Activated CD4-positive, alpha-beta T cell treated with anti-CD3 and anti-CD28 coated beads, Interleukin-2, amount 10 ng/mL, durations not matched to agents 7 days and 5 days (primary cell): ENCODE measurements at places on chromosomes 3 and 15. TPM values are rescaled to one million over a fixed set of nuclear protein-coding genes. Genes with fewer than 3 reads are reported as not detected.

Gene CSK
- total RNA-seq, result 315 TPM

Gene FSIP1
- 0.48 TPM for total RNA-seq

Gene FMN1
- 0.04 TPM for total RNA-seq

Gene SLC9C1
- total RNA-seq, result not detected

Gene PROK2
- 0.98 TPM for total RNA-seq

- peaks cover 19% of the 10 kb centered on the region for H3K27me3 ChIP-seq
- H3K36me3 ChIP-seq, result no peaks in the 10 kb centered on the region
- DNase-seq, result no peak
- H3K27ac ChIP-seq, result no peak overlapping the region
- no peaks in the 10 kb centered on the region for H3K4me1 ChIP-seq
Measured at GRCh38 chr3:149628957-149629670, 28.7 kb downstream of the WWTR1 start.

DNA sequence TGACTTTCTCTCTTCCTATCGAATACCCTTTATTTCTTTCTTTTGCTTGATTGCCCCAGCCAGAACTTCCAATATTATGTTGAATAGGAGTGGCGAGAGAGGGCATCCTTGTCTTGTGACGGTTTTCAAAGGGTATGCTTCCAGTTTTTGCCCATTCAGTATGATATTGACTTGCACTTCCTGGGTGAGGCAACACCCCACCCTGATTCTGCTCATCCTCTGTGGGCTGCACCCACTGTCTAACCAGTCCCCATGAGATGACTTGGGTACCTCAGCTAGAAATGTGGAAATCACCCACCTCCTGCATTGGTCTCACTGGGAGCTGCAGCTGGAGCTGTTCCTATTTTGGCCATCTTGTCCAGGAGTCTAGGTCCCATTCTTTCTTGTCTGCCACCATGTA, 44.8 kb upstream of the KCNH8 start:
- no peaks in the 10 kb centered on the region for H3K27me3 ChIP-seq
- H3K4me3 ChIP-seq, result peak overlapping the region; percentile 69
- no peak for DNase-seq
- no peaks in the 10 kb centered on the region for H3K36me3 ChIP-seq
- H3K4me1 ChIP-seq, result peaks cover 1% of the 10 kb centered on the region

DNA sequence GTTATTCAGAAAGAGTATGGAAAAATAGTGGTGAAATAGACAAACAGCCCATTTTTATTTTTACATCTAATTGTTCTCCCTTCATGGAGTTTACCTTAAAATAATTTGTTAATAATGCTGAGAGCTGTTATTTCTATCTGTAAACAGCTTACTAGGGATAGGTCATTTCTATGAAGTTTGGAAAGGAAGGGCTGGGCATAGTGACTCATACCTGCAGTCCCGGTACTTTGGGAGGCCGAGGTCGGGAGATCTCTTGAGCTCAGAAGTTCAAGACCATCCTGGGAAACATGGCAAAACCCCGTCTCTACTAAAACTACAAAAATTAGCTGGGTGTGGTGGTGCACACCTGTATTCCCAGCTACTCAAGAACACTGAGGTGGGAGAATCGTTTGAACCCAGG, 624.3 kb upstream of the LMCD1 start:
- no peak for DNase-seq
- peak overlapping the region; percentile 95 for H3K27ac ChIP-seq
- H3K4me1 ChIP-seq, result peaks cover 61% of the 10 kb centered on the region
- H3K4me3 ChIP-seq, result peak overlapping the region; percentile 55

DNA sequence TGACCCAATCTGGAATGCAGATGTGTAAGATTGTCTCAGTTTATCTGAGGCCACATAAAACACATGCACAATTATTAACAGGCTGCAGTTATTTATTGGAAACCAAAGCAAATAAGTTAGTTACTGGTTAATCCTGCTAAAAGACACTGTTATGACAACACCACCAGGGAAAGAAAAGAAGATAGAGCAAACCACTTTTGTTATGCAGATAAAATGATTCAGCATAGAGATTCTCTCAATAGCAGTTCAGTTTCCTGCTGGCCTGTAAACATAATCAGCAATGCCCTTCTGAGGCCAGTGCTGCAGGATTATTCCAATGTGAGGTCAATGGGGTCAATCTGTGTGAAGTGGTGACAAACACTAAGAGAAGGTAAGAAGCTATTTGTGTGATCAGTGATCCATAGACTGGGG, 244.4 kb downstream of the ZBTB20 start:
- no peaks in the 10 kb centered on the region for H3K36me3 ChIP-seq
- H3K4me1 ChIP-seq, result peaks cover 3% of the 10 kb centered on the region
- H3K27me3 ChIP-seq, result no peaks in the 10 kb centered on the region
- no peak overlapping the region for H3K4me3 ChIP-seq
- H3K27ac ChIP-seq, result no peak overlapping the region
- no peak for DNase-seq

GRCh38 chr15:93929375-93930094, 301.8 kb upstream of the MCTP2 start:
- peaks cover 13% of the 10 kb centered on the region for H3K4me1 ChIP-seq
- H3K27me3 ChIP-seq, result peaks cover 14% of the 10 kb centered on the region
- DNase-seq, result no peak
- H3K27ac ChIP-seq, result no peak overlapping the region
- no peaks in the 10 kb centered on the region for H3K36me3 ChIP-seq

- no peak overlapping the region for H3K4me3 ChIP-seq
- H3K27ac ChIP-seq, result no peak overlapping the region
- H3K4me1 ChIP-seq, result peaks cover 7% of the 10 kb centered on the region
Measured at GRCh38 chr3:15756505-15756904, 41.3 kb downstream of the ANKRD28 start.

DNA sequence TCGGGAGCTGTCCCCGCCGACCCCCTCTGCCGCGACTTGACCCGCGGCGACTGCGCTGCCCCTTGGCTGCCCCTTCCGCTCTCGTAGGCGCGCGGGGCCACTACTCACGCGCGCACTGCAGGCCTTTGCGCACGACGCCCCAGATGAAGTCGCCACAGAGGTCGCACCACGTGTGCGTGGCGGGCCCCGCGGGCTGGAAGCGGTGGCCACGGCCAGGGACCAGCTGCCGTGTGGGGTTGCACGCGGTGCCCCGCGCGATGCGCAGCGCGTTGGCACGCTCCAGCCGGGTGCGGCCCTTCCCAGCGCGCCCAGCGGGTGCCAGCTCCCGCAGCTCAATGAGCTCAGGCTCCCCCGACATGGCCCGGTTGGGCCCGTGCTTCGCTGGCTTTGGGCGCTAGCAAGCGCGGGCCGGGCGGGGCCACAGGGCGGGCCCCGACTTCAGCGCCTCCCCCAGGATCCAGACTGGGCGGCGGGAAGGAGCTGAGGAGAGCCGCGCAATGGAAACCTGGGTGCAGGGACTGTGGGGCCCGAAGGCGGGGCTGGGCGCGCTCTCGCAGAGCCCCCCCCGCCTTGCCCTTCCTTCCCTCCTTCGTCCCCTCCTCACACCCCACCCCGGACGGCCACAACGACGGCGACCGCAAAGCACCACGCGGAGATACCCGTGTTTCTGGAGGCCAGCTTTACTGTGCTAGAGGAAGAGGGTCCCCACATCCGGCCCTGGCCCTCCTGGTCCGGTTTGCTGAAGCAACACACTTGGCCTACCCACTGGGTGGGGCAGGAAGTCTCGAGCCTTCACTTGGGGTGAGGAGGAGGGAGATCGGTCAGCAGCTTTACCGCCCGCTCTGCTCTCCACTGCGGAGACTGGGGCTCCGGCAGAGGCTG, at the start of gene RASSF1:
Gene RASSF1, minus strand, starts transcription at position 389 of the 882 bp plus-strand sequence. Its CDS starts 31 bp downstream, at position 358.
- DNase-seq, result peak; percentile 80
- H3K4me3 ChIP-seq, result peak within 1 kb of the TSS; percentile 87
- H3K27me3 ChIP-seq, result no peaks in the 10 kb centered on the region
- H3K27ac ChIP-seq, result peak within 1 kb of the TSS; percentile 95
- peaks cover 37% of the 10 kb centered on the region for H3K36me3 ChIP-seq

DNA sequence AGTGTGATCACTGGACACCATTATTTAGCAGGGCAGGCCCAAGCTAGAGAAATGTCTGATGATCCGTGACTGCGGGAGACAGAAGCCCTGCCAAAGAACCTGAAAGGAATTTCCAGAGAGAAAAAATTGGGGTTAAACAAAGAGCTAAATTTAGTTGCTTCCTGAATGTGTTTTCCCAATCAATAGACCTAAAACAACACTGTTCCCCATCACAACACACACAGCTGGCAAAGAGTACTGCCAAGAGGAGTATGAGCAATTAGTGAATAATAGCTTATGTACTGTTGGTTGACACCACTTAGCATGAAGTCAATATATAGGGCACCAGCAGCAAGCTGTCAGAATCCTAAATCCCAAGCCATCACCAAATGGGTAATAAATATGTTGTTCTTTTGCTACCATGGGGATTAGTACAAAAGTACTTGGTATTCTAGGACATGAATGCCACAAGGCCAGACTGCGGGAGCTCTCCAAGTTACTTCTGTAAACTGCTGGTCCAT, 35.7 kb downstream of the CLK3 start:
- H3K4me1 ChIP-seq, result peaks cover 9% of the 10 kb centered on the region
- no peak for DNase-seq
- H3K36me3 ChIP-seq, result peaks cover 3% of the 10 kb centered on the region
- no peaks in the 10 kb centered on the region for H3K27me3 ChIP-seq

DNA sequence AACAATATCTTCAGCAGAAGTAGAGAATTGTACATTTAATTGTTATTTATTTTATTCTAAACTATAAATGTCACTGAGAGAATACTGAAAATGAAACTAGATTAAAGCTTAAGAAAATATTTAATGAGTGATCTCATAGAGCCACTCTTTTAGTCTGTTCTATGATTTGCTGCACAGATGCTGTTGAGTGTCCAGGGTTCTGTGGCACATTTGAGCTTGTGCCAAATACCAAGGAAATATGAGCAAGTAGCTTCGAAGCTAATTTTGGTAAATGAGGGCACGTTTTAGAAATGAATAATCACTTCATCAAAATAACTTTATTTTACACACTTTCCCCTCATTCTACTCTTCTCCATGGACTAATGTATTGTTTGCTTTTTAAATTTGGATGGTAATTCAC, 53.6 kb upstream of the THRB start:
- H3K4me1 ChIP-seq, result no peaks in the 10 kb centered on the region
- no peaks in the 10 kb centered on the region for H3K27me3 ChIP-seq
- DNase-seq, result no peak
- no peaks in the 10 kb centered on the region for H3K36me3 ChIP-seq
- no peak overlapping the region for H3K4me3 ChIP-seq

DNA sequence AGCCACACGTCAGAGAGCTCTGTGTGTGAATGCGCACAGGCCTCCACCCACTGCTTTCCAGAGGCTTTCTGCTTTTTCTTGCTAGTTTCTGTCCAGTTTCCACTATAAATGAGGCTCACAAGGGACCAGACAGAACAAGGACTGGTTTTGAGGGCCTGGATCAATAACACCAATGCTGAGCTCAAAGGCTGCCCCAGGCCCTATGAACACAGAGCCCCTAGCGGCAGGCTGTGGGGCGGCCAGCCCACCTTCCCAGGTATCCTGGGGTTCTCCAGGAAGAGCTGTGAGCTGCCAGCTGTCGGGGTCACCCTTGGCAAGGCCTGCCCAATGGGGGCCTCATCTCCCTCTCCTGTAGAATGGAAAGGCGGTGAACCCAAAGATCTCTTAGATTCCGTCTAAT, 2.2 kb upstream of the ITIH3 start:
- no peak for DNase-seq
- no peak overlapping the region for H3K27ac ChIP-seq
- H3K36me3 ChIP-seq, result no peaks in the 10 kb centered on the region
- H3K4me3 ChIP-seq, result no peak overlapping the region

DNA sequence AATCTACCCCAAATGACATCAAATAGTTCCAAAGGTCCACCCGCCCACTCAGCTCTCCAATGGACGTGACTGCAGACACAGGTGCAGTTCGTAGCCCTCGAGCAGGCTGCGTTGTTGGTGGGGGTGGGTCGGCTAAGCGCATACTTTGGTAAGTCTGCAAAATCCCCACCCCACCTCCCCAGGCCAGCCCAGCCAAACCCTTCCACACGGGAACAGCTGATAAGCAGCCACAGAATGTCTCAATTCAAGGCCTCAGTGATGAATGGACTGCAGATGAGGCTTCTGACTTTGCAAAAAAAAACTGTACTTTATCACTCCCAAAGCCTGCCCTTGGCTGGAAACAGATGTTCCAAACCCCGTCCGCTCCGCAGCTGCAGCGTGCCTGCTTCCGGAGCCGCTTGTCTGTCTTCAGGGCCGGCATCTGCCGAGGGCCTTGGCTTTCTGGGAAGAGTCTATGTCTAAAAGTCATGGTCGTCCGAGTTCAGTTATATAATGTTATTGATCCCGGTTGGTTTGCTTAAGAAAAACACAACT, 38.2 kb downstream of the PCSK6 start:
- DNase-seq, result no peak
- peaks cover 5% of the 10 kb centered on the region for H3K4me1 ChIP-seq
- no peak overlapping the region for H3K4me3 ChIP-seq
- no peaks in the 10 kb centered on the region for H3K36me3 ChIP-seq

GRCh38 chr3:117801912-117802239, 1092.3 kb downstream of the TUSC7 start:
- H3K27ac ChIP-seq, result no peak overlapping the region
- H3K4me1 ChIP-seq, result no peaks in the 10 kb centered on the region
- H3K4me3 ChIP-seq, result no peak overlapping the region
- DNase-seq, result no peak

DNA sequence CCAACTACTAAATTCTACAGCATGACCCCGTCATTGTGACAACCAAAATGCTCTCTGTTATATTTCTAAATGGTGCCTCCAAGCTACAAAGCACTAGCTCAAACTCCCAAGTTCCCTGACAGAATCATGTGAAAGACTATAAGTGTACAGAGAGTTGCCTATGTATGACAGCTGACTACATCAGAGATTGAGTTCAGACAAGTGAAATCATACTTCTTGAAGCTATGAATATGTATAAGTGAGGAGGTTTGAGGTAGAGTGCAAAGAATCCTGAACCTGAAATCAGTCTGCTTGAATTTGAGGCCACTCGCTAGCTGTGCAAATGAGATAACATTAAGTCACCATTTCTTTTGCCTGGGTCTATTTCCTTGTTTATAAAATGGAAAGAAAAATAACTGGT, 63.9 kb upstream of the TP63 start:
- no peak overlapping the region for H3K4me3 ChIP-seq
- DNase-seq, result no peak
- H3K4me1 ChIP-seq, result peaks cover 25% of the 10 kb centered on the region
- no peaks in the 10 kb centered on the region for H3K27me3 ChIP-seq
- no peak overlapping the region for H3K27ac ChIP-seq
- H3K36me3 ChIP-seq, result no peaks in the 10 kb centered on the region

GRCh38 chr3:129722527-129722926, 116.1 kb upstream of the PLXND1 start:
- H3K27me3 ChIP-seq, result no peaks in the 10 kb centered on the region
- H3K27ac ChIP-seq, result no peak overlapping the region
- no peaks in the 10 kb centered on the region for H3K4me1 ChIP-seq
- no peak for DNase-seq
- no peaks in the 10 kb centered on the region for H3K36me3 ChIP-seq
